ENCODE measurements at places on chromosomes 12 and 14.

GRCh38 chr12:124556896-124557501 is 10.4 kb downstream of the NCOR2 start:
- DNase-seq: no peak

DNA sequence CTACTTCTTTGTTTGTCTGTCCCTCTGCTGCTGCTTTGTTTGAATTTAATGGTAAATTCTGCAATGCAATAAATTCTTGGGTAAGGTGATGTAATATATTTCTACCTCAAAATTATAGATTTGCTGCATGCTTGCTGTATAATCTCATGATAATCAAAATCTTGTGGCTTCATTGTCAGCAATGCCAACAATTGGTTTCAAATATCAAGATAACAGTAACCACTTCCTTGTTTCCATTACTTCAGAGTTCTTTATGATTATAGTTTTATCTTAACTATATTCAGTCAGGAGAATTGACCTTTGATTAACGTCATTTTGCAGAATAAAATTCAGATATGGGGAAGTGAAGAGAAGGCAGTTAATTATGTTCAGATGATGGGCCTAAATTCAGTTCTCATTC is 30.2 kb upstream of the RNU6-8 start:
- no peak for DNase-seq

- DNase-seq: no peak
Observed at GRCh38 chr12:39205969-39206368, 237.0 kb downstream of the KIF21A start.

- no peak for DNase-seq
Observed at GRCh38 chr14:29905543-29905942, 22.1 kb downstream of the PRKD1 start.

DNA sequence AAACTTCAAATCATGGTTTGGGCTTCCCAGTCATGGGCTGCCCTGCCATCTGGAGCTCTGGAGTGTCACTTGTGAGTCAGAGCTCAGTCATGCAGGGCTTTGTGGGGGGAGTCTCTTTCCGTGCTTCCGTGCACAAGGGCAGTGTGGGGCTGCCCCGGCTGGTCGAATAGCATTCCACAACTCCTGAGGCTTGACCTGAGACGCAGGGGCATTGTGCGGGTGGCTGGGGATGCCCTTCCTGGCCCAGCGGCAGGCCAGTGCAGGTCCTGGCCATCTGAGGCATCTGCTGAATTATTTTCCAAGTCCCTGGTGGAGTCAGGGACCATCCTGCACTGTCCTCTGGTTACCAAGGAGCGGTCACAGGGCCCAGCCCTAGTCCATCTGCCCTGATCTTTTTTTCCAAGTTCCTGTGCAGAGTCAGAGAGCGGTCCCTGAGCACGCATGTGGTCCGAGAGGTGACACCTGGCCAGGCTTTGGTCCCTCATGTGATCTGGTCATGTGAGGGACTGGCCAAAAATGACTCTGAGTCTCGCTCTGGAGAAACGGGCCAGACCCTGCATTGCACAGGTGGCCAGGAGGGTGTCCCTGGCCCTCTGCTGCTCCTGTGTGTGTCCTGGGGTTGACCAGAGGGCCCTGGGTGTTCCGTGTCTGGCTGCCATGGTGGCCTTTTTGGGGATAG is 167.0 kb upstream of the ALG10B start:
- DNase-seq: no peak

DNA sequence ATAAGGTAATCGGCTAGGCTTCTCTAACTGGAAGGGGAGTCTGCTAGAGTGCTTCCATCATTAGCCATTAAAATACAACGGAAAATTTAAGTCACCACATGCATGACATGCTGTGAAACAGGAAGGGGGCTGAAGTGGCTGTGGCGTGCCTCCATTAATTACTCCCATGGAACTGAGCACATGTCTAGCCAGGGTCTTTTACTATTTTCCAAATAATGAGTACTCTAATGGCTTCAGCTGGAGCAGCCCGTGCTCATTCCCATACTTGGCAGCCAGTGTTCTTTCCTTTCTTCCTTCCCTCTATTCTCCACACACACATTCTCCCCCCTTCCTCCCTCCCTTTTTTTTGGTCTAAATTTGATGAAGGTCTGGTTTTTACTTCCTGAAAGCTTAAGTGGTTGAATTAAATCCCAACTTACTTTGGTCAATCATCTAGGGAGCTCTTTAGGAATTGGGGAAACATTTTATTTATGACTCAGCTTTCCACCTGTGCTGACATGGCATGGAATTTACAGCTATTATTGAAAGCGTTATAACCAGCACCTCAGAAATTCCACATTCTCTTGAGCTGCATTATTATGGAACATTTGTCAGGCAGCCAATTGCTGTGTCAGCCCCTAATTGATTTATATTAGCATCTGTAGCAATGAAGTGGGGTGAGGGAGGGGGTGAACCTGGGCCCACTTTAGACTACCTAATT is 72.3 kb downstream of the LRIG3 start:
- DNase-seq: no peak

DNA sequence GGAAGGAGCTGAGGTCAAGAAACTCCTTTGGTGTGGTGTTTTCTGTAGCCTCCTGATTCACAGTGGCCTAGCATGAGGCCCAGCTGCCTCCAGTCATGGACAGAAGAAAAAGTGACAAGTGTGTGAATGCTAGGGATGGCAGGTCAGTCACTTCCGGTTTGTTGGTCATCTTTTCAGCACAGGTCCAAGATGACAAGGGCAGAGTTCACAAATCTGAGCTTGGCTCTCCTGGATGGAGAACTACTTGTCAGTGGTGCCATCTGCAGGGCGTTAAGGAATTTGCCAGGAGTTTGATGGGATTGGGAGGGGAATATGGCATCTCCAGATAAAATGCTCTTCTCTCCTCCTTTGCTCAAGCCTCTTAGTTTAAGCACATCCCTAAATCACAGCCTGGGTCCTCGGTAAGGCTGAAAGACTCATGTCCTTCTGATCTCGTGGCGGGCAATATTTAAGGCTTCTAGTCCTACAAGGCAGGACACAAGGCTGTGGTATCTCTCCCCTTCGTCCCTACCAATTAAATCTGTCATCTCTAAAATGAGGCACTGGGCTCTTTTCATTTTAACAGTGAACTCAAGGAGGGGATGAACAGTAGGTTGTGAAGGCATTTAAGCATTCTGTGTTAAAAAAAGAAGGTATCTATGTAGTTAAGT is 10.0 kb downstream of the TUBA1B start:
- DNase-seq: no peak

- DNase-seq: no peak
Observed at GRCh38 chr12:46452061-46452615, 79.6 kb upstream of the SLC38A2 start.

DNA sequence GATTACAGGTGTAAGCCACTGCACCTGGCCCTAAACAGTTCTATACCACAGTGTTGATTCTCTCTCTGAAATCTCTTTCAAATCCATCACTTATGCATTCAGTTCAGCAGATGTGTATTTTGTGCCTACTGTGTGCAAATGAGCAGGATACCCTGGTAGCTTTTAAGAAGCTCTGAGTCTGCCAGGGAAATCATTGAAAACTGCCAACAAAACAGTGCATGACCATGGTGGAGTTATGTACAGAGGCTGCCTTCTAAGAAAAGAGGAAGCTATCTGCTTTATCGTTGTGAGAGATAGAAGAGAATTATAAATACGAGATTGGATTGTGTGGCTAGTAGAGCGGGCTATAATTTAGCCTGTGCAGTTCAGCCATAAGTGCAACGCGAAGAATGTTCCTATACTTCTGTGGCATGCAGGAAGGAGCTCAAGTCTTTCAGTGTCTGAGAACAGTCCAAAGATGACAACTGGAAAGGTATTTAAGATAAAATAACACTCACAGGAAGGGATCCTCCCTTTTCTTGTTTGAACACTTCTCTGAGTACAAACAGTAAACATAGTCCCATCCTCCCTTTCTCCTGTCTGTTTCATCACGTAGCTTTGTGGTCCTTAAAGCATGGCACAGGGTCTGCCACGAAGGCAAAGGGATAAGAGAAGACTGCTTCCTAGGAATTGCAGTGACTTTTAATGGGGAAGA is 4.3 kb downstream of the DIP2B start:
- no peak for DNase-seq

DNA sequence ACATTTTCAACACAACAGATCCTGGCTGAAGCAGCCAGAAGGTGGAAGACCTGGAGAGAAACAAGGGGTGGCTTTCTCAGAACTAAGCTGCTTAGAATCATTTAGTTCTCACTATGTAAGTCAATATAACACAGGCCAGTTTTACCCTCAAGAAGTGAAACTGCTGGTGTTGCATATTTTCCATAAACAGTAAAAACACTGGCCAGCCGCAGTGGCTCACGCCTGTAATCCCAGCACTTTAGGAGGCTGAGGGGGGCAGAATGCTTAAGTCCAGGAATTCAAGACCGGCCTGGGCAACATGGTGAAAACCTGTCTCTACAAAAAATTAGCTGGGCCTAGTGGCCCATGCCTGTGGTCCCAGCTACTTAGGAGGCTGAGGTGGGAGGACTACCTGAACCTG is 11.6 kb downstream of the STX2 start:
- no peak for DNase-seq

DNA sequence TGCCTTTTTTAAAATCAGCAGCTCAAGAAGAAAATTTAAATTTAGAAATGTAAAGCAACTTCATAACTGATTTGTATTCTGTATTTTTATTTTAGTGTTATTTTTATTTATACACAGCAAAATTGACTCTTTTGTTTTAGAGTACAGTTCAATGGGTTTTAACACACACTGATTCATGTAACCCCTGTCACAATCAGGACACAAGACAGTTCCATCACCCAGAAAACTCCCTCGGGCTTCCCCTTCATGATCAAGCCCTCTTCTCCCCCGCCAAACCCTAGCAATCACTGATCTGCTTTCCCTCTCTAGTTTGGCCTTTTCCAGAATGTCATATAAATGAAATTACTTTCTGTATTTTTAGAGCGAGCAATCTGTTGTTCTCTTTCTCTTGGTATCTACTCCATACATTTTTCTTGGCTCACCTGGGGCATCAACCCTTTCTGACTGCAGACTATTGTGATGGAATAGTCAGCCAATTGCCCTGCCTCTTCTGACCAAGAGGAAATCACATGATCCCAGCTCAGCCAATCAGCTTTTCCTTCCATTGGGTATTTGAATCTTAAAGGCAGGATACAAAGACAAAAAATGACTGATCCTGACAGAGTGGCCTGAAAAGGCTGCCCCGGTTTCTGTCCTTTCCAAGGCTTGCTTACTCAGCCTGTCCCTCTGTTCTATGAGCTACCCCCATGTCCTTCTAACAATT is 5.3 kb downstream of the SLC5A8 start:
- DNase-seq: no peak

DNA sequence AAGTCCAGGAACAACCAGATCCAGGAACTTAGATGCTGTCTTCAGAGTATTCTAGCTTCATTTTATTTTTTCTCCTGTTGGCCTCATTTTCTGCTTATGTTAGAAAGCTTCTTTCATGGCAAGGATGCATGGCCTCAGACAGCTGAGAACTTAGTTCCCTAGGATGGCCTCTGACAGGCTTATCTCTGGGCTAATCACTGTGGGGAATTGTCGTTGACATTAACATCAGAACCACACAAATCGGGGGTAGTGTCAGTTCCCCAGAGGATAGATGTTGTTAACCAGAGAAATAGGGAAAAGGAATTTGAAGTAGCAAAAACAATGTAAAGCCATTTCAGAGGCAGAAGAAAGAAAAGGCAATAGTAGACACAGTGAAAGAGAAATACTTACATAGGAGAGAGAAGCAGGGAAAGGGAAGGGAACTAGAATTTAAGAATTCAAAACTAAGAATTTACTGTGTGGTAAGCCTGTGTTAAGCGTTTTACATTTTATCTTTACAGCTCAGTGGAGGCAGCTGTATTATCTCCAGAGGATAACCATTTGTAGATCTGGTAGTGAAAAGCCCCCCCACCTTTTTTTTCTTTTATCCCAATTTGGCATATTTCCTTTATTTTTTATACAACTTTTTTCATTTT is 21.8 kb downstream of the FUT8 start:
- no peak for DNase-seq

- no peak for DNase-seq
Observed at GRCh38 chr14:105472486-105472991, 2.1 kb upstream of the CRIP2 start.

- DNase-seq: no peak
Observed at GRCh38 chr12:60278209-60278608, 682.4 kb downstream of the SLC16A7 start.

Measured in right renal cortex interstitium (tissue), 3 donors.